ENCODE measurements at places on chromosomes 1 and 21. TPM values are rescaled to one million over a fixed set of nuclear protein-coding genes. Genes with fewer than 3 reads are reported as not detected.

- H3K36me3 ChIP-seq, result no peaks in the 10 kb centered on the region
- H3K27ac ChIP-seq, result no peak overlapping the region
- no peaks in the 10 kb centered on the region for H3K27me3 ChIP-seq
- no peak for DNase-seq
Observed at GRCh38 chr1:4595341-4596225, 58.8 kb upstream of the AJAP1 start.

GRCh38 chr21:46100020-46100419 lies 2.1 kb downstream of the COL6A2 start:
- no peaks in the 10 kb centered on the region for H3K4me1 ChIP-seq
- H3K27me3 ChIP-seq, result peaks cover 62% of the 10 kb centered on the region
- H3K4me3 ChIP-seq, result no peak overlapping the region
- H3K27ac ChIP-seq, result no peak overlapping the region
- peaks cover 5% of the 10 kb centered on the region for H3K36me3 ChIP-seq
- DNase-seq, result no peak

DNA sequence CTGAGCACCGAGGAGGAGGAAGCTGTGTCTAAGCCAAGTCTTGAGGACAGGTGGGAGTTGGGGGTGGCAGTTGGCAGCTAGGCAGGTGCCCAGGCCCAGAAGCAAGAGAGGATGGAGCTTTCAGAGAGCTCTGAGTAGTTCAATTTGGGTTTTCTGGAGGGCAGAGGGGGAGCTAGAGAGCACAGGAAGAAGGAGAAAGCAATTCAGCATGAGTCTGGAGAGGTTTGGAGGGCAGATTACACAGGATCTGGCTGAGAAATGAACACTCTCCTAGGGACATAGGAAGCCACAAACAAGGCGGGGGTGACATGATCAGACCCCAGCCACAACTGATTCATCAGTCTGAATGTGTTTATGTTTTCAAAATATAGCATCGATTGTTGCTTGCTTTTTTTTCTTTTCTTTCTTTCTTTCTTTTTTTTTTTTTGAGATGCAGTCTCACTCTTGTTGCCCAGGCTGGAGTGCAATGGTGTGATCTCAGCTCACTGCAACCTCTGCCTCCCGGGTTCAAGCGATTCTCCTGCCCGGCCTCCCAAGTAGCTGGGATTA lies 23.8 kb downstream of the PTPRF start:
- H3K4me1 ChIP-seq, result peaks cover 5% of the 10 kb centered on the region
- H3K36me3 ChIP-seq, result peaks cover 13% of the 10 kb centered on the region
- H3K27ac ChIP-seq, result no peak overlapping the region

Gene XCL2
- not detected for total RNA-seq

DNA sequence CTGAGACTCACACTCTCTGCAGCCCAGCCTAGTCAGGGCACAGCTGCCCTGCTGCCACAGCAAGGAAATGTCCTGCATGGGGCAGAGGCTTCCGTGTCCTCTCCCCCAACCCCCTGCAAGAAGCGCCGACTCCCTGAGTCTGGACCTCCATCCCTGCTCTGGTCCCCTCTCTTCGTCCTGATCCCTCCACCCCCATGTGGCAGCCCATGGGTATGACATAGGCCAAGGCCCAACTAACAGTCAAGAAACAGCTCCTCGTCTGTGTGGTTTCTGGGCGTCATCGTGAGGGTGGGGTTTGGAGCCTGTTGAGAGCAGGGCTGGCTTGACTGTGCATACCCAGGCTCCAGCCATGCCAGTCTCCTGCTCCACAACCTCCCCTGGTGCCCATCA lies 19.5 kb downstream of the FAAH start:
- H3K27me3 ChIP-seq, result no peaks in the 10 kb centered on the region
- no peak overlapping the region for H3K4me3 ChIP-seq

GRCh38 chr1:78339490-78339889 lies 151.3 kb upstream of the PTGFR start:
- peaks cover 27% of the 10 kb centered on the region for H3K4me1 ChIP-seq
- DNase-seq, result peak; percentile 58
- H3K4me3 ChIP-seq, result no peak overlapping the region
- peak overlapping the region; percentile 65 for H3K27ac ChIP-seq
- H3K36me3 ChIP-seq, result no peaks in the 10 kb centered on the region

DNA sequence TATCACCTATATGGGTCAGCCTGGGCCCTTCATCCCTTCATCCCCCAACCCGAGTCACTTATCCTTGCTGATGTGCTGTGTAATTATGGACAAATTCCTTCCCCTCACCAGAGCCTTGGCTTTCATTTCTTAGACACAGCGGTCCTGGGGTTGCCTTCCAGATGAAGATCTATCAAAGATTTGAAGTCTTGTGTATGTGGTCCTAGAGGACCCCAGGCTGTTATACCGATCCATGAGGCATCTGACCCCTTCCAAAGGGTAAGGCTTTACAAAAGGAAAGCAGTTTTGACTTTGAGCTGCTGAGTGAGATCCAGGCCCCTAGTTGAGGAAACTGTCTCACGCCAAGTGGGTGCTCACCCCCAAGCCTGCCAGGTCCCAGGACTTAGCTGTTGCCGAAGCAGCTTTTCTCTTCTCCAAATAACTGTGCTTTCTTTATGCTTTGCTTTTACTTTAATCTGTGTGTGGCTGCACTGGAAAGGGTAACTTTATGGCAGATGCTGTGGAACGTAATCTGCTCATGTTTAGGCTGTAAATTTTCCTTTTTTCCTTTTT lies 37.6 kb downstream of the MAN1C1 start:
- no peak for DNase-seq
- H3K4me3 ChIP-seq, result no peak overlapping the region
- no peaks in the 10 kb centered on the region for H3K4me1 ChIP-seq
- H3K27me3 ChIP-seq, result peaks cover 9% of the 10 kb centered on the region

Gene KRTAP21-1
- total RNA-seq, result not detected

Gene AMY2A
- not detected for total RNA-seq

DNA sequence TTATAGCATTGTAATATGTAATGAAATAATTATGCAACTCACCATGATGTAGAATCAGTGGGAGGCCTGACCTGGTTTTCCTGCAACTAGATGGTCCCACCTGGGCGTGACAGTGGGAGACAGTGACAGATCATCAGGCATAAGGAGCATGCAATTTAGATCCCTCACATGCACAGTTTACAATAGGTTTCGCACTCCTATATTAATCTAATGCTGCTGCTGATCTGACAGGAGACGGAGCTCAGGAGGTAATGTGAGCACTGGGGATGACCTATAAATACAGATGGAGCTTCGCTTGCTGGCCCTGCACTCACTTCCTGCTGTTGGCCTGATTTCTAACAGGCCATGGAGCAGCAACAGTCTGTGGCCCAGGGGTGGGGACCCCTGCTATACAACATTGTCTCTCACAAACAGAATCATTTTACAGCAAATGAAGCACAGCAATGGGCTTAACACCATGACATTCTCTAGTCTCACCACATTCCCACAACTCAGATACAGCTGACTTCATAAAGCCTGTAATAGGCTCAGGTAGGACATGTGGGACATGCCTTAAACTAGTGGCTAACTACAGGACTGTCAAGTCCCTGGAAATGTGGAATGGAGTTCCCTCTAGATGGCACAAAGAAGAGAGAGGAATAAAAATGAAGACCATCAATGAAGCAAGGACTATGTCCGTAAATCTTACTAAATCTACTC lies 40.7 kb upstream of the SLC5A9 start:
- H3K27me3 ChIP-seq, result no peaks in the 10 kb centered on the region
- peaks cover 51% of the 10 kb centered on the region for H3K4me1 ChIP-seq
- H3K4me3 ChIP-seq, result peak overlapping the region; percentile 66
- DNase-seq, result no peak
- H3K27ac ChIP-seq, result peak overlapping the region; percentile 88
- peaks cover 18% of the 10 kb centered on the region for H3K36me3 ChIP-seq

DNA sequence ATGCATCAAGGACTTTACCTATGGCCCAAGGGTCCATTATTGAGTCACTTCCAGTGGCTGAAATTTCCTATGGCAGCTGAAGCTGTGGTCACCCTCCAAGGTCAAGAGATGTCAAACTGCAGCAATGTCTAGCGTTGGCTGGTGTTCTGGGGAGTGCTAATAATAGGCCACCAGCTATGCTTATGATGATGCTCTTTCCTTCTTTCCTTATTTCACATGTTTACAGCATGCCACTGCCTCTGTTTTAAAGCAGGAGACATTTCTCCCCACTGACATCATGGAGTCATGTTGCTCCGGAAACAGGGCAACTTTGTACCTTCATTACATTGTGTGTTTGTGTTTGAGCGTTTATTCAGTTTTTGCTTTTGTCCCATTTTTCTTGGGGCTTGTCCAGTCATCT lies 62.6 kb upstream of the CYYR1 start:
- no peaks in the 10 kb centered on the region for H3K4me1 ChIP-seq
- no peaks in the 10 kb centered on the region for H3K36me3 ChIP-seq
- no peak for DNase-seq
- no peak overlapping the region for H3K27ac ChIP-seq
- H3K4me3 ChIP-seq, result no peak overlapping the region

DNA sequence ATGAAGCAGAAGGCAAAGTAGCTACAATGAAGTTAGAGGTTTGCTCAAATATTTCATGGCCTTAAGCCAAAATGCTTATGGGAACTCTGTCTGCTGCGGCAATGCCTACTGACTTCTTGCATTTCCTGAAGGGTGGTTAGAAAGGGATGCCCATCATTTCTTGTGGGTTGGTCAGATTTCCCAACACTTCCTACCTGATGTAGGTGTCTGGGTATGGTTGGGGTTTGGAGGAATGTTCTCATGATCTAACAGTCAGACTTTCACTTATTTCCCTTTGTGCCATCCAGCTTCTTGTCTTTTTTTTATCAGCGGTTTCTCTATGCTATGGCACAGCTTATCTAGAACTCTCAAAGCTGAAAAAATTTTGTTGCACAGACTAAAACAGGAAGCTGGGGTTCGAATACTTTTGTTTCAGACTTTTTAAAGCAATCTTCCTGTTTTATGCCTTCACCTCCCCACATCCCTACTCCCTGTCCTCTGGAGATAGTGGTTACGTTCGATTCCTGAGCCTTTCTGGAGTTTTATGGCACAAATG lies 307.7 kb downstream of the USP25 start:
- H3K36me3 ChIP-seq, result no peaks in the 10 kb centered on the region
- no peak overlapping the region for H3K4me3 ChIP-seq
- no peaks in the 10 kb centered on the region for H3K4me1 ChIP-seq
- DNase-seq, result peak; percentile 36

DNA sequence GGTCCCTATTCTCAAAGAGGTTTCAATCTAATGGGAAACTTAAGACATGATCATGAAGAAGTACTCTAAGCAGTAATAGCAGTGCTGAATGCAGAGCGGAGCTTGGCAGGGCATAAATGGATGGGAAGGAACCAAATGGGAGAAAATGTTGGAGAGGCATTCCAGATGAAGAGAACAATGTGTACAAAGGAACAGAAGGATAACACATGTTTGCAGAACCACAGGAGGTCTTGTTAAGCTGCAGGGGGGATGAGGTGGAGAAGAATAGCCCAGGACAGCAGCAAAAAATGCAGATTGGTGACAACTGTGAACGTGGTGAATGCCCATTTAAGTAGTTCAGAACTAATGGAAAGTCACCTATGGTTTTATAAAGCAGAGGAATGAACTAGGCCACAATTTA lies 99.1 kb downstream of the ASTN1 start:
- no peaks in the 10 kb centered on the region for H3K27me3 ChIP-seq
- H3K36me3 ChIP-seq, result no peaks in the 10 kb centered on the region
- DNase-seq, result no peak
- no peaks in the 10 kb centered on the region for H3K4me1 ChIP-seq
- H3K27ac ChIP-seq, result no peak overlapping the region

GRCh38 chr21:42708107-42708506 lies 54.7 kb downstream of the PDE9A start:
- no peak overlapping the region for H3K27ac ChIP-seq
- H3K36me3 ChIP-seq, result no peaks in the 10 kb centered on the region
- peaks cover 42% of the 10 kb centered on the region for H3K27me3 ChIP-seq
- no peak overlapping the region for H3K4me3 ChIP-seq

Gene PYHIN1
- not detected for total RNA-seq

Gene C4BPB
- not detected for total RNA-seq

GRCh38 chr1:165845992-165846748 lies 18.8 kb downstream of the UCK2 start:
- H3K4me1 ChIP-seq, result peaks cover 37% of the 10 kb centered on the region
- H3K27me3 ChIP-seq, result no peaks in the 10 kb centered on the region
- peak overlapping the region; percentile 55 for H3K27ac ChIP-seq

GRCh38 chr1:19557609-19558051 lies 72.3 kb upstream of the CAPZB start:
- DNase-seq, result peak; percentile 23
- peaks cover 10% of the 10 kb centered on the region for H3K4me1 ChIP-seq
- no peak overlapping the region for H3K27ac ChIP-seq
- H3K27me3 ChIP-seq, result no peaks in the 10 kb centered on the region

- H3K4me3 ChIP-seq, result peak overlapping the region; percentile 89
- no peaks in the 10 kb centered on the region for H3K27me3 ChIP-seq
- peaks cover 33% of the 10 kb centered on the region for H3K4me1 ChIP-seq
- peak; percentile 44 for DNase-seq
Observed at GRCh38 chr1:164560556-164560955, 1.6 kb downstream of the PBX1 start.

- no peak overlapping the region for H3K4me3 ChIP-seq
- H3K4me1 ChIP-seq, result peaks cover 17% of the 10 kb centered on the region
- H3K27ac ChIP-seq, result no peak overlapping the region
Observed at GRCh38 chr21:35222021-35222420, 172.9 kb upstream of the RUNX1 start.

DNA sequence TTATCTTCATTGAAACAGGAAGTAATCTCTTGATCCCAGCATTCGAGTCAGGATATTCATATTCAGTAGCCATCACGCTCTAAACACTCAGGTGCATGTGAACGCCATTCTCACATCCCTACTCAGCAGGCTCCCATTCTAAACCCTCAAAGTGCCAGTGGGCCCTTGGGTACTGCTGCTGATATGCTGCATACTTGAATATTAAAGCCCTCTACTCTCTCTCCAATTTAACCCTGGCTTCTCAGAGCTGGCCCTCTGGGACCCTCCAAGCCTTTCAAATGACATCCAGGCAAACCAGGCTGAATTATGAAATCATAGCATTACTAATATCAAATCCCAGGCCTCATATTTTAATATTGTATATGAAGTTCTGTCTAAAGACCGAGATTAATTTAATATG lies 468.2 kb downstream of the NUF2 start:
- H3K36me3 ChIP-seq, result no peaks in the 10 kb centered on the region
- DNase-seq, result no peak
- no peak overlapping the region for H3K27ac ChIP-seq

Data from MCF 10A (cell line).